Ecto neural progenitor cell (in vitro differentiated cells): ENCODE measurements at places on chromosomes 1 and 21.

GRCh38 chr1:109822749-109823542 lies 59.2 kb upstream of the EPS8L3 start:
- no peak for DNase-seq

- DNase-seq: no peak
These were observed 8.3 kb upstream of the TMEM269 start for GRCh38 chr1:42776502-42776901.

DNA sequence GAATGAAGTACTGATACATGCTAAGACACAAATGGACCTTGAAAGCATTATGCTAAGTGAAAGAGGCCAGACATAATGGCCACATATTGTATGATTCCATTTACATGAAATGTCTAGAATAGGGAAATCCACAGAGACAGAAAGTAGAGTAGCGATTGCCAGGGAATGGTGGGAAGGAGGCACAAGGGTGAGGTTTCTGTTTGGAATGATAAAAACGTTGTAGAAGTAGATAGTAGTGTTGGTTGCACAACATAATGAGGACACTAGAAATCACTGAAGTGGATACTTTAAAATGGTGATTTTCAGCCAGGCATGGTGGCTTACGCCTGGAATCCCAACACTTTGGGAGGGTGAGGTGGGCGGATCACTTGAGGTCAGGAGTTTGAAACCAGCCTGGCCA lies 97.6 kb upstream of the VANGL1 start:
- no peak for DNase-seq

GRCh38 chr1:215517441-215517891 lies 49.6 kb upstream of the KCTD3 start:
- no peak for DNase-seq

GRCh38 chr1:41682845-41683625 lies 198.6 kb upstream of the EDN2 start:
- no peak for DNase-seq

DNA sequence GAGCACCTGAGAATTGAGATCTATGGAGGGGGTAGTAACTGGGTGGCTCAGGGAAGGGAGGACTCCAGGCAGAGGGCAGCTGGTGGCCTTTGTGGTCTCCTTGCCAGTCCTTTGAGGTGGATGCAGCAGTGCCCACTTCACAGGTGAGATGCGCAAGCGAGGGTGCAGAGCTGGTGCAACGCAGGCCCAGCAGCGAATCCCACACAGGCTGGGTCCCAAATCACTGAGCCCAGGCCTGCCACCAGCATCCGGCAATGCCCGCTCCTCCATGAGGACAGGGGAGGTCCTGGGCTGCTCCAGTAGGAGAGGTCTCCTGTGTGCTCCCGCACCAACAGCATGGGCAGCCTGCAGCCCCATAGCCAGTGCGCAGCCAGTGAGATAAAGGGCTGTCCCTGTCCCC lies 318.0 kb downstream of the PCP4 start:
- no peak for DNase-seq

GRCh38 chr1:191419842-191420241 lies 738.4 kb upstream of the RGS18 start:
- no peak for DNase-seq

- no peak for DNase-seq
These were observed 169.6 kb upstream of the LHX8 start for GRCh38 chr1:74964508-74965102.

- DNase-seq: peak; percentile 67
These were observed 39.6 kb upstream of the LDLRAP1 start for GRCh38 chr1:25503551-25504426.

GRCh38 chr1:200290010-200290685 lies 119.7 kb downstream of the ZNF281 start:
- peak; percentile 61 for DNase-seq

GRCh38 chr1:214332946-214333798 lies 52.2 kb downstream of the SMYD2 start:
- peak; percentile 68 for DNase-seq

- no peak for DNase-seq
These were observed 16.4 kb downstream of the GPSM2 start for GRCh38 chr1:108893141-108893530.

GRCh38 chr1:22444856-22445255 lies 6.8 kb upstream of the ZBTB40 start:
- no peak for DNase-seq

GRCh38 chr1:8439015-8439702 lies 121.2 kb downstream of the SLC45A1 start:
- peak; percentile 75 for DNase-seq

- DNase-seq: no peak
These were observed 23.6 kb upstream of the HEATR1 start for GRCh38 chr1:236627727-236628408.

DNA sequence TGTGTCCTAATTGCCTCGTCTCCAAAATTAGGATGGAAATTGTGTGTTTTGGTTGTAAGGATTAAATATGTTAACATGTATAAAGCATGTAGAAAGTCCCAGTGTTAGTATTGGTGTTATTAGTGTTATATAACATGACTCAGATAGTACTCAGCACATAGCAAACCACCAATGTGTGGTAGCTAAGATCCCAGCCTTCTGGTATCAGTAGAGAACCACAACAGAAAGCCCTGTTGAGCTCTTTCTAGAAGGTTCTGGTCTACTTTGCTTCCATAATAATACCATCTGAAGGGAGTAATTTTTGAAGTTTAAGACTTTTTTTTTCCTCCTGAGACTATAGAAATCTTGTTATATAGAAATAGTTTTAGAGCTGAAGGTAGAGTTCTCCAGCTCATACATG lies 259.3 kb upstream of the SGIP1 start:
- no peak for DNase-seq

GRCh38 chr1:240111558-240111957 lies 19.9 kb downstream of the FMN2 start:
- no peak for DNase-seq

GRCh38 chr1:248622570-248623001 lies 12.3 kb downstream of the OR2T11 start:
- no peak for DNase-seq

DNA sequence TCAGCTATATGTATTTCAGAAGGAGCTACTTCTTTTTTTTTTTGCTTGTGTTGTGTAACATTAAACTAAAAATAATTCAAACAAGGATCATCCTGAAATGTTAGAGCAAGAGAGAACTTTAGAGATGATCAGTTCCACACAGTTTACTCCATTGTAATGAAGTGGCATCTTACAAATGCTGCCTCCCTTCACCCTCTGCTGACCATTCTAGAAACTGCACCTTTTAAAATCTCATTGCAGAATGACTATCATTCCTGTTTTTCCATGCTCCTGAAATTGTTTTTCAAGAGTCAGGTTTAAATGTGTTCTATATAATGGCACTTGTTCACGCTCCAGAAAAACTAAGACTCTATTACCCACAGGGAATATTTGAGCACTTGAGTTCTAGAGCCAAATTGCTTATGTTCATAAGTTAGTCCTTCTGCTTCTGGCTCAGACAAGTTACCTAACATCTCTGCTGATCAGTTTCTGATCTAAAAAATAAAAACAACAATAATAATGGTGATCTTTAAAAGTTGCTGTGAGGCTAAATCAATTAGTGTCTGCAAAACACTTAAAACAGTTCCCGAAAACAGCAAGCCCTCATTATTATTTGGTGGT lies 21.5 kb upstream of the SLC44A5 start:
- no peak for DNase-seq

DNA sequence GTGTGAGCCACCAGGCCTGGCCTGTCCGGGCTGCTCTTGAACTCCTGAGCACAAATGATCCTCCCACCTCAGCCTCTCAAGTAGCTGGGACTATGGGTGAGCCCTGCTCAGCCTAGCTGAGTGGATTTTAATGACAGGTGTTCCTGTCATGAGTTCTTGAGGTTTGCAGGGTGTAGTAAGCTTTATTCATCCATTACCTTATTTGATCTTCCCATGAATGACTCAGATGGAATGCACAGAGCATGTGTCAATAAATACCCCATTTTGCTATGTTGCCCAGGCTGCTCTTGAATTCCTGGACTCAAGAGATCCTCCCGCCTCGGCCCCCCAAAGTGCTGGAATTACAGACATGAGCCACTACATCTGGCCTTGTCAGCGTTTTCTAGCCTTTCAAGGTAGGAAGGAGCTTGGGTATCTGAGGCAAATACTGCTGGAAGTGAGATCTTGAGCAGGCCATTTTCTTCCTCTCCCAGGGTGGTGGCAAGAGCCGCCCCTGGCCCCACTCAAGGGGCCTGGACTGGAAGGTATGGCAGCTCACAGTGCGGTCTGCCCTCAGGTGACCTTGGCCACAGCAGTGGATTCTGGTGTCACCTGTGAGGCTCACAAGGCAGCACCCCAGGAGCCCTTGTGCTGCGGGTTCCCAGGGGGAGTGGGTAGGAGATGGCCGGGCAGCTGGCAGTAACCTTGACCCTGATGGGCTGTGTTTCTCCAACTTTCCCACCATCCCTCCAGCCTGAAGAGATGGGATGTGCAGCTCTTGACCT lies 20.0 kb downstream of the PIK3CD start:
- DNase-seq: no peak

- DNase-seq: no peak
These were observed 93.9 kb downstream of the ATP1A1 start for GRCh38 chr1:116466810-116467557.

DNA sequence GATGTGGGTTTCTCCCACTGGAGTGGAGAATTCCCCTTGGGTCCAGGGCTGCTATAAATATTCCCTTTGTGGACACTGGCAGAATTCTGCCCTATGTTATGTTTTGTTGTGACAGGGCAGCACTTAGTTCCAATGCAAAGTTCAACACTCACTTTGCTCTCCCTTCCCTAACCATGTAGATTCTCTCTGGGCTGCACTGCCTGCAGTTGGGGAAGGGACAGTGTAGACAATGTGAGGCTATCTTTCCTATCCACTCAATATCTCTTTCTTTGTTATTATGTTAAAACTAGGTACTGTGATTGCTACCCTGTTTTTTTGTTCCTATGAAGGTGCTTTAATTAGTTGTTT lies 19.6 kb downstream of the GPR88 start:
- DNase-seq: no peak

GRCh38 chr1:147214842-147215539 lies 10.1 kb downstream of the FMO5 start:
- DNase-seq: no peak

DNA sequence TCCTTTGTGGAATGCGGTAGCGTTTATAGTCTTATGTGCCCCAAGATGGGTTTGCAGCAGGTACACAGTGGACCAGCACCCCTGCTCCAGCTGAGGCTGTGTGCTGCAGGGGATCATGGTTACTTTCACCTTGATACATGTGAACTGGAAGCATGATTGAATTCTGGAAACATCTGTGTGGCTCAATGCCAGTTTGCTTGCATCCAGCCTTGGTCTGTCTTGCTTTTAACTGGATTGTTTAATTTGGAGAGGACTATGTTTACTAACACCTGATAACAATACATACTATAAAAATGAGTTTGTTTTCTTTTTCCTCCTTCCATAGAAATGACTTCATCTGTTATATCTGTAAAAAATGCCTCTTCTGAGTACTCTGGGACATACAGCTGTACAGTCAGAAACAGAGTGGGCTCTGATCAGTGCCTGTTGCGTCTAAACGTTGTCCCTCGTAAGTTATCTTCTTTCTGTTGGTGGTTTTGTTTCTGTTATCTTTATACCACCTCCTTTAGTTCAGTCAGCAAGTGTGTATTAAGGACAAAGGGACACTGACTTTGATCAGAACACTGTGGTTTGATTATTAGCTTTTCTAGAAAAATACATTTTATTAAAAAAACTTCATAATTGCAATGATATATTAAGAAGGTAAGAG lies 47.7 kb downstream of the CXADR start:
- DNase-seq: no peak

- no peak for DNase-seq
These were observed 373.8 kb downstream of the HHAT start for GRCh38 chr1:210702506-210702905.

GRCh38 chr1:118974661-118975060 lies 13.5 kb downstream of the TBX15 start:
- no peak for DNase-seq

GRCh38 chr1:84570436-84571149 lies 3.6 kb downstream of the CTBS start:
- no peak for DNase-seq

- DNase-seq: no peak
These were observed 69.5 kb downstream of the PLD5 start for GRCh38 chr1:242455052-242455361.

DNA sequence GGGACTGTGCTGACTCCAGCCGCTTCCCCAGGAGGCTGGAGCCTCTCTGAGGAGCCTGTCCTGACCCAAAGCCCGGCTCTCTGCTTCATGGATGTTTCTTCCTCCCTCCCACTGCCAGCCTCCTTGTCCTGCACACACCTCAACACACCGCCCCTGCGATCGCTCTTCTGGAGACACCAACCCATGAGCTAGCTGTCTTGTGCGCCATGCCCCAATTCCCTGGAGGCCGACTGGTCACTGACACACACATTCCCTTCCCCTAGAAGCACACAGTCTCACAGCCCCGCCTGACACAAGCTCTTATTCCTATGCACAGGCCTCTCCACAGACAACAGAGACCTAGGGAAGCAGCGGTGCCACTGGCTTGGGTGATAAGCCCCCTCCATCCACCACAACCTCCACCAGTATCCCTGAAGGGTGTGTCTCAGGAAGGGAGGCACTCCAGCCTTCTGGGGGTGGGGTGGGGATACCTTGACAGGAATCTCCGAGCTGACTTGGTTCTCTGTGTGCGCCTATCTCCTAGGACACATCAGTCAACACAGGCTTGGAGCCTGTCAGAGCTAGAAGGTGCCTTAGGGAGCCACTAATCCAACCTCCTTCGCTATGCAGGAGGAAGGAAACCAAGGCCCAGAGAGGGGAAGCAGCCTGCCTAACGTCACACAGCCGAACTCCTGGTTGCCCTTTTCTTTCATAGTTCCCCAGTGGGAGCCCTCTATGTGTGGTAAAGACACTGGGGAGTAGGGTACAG lies 31.1 kb downstream of the AHDC1 start:
- peak; percentile 74 for DNase-seq

GRCh38 chr1:162663086-162663485 lies 30.8 kb downstream of the DDR2 start:
- DNase-seq: no peak

DNA sequence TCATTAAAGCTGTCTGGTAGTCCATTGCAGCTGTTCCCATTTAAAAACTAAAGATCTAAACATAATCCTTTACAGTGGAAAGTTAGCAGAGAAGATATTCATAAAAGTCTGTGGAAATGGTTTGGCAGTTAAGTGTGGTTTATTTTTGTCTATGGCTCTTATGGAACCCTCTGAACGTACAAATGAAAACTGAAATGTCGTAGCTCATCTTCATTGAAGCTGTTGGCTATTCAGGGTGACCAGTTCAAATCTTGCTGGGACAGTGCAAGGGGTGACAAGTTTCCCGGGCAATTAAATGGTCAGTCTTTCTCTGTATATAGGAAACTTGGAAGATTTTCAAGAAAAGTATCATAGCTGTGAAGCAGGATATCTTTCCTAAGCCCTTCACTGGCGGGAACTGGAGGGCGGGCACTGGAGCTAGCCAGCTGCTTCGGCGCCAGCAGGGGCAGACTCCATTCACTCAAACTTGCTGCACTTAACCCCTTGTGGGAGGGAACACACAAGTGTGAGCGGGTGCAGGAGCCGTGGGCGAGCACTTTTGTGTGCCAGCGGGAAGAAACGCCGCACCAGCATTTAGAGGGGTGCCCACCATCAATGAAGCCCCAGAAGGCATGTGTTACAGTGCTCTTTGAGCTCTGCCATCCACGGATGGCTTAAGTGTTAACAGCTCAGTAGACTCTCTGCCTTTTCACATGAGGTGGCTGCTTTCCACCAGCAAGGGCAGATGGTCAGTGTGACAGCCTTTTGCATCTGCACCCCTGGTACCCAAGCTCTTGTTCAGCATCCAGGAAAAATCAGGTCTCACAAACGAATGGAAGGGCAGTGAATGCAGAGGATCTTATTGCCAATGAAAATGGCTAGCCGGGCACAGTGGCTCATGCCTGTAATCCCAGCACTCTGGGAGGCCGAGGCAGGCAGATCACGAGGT lies 232.1 kb upstream of the KAZN start:
- peak; percentile 60 for DNase-seq
